ENCODE measurements at places on chromosomes 1 and 21.

DNA sequence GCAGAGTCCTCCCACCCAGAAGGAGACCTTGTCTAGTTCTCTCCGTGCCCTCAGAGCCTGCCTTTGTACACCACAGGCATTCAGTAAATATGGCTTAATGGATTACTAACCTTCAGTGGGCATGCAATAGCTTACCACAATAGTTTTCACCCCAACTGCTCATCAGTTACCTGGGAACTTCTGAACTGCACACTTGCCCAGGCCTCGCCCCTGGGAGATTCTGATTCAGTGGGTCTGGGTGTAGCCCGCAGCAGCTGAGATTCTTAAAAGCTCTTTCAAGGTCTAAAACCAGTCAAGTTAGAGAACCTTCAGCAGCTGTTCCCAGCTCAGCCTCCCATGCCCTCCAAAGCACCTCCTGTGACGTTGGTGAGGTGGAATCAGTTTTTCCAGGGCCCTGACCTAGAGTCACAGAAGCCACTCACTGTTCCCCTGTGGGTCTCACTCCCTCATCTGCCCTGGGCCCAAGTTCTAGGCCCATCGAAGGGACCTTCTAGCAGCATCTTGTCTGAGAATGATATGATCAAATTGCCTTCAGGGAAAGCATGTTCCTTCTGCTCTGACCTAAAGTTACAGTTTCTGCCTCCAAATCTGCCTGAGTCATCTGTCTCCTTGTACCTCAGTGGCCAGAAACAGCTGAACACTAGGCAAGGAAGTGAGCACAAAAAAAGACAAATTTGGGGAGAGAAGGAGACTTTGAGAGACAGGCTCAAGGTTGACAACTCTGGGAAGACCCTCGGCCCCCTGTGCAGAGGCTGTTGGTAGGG lies 10.8 kb downstream of the ASAP3 start:
- DNase-seq, result no peak

GRCh38 chr1:77833521-77834100 lies 54.2 kb downstream of the MIGA1 start:
- no peak for DNase-seq

GRCh38 chr21:45449658-45450422 lies 44.9 kb downstream of the COL18A1 start:
- no peak for DNase-seq

- DNase-seq, result no peak
Observed at GRCh38 chr1:4133297-4133938, 233.3 kb upstream of the C1orf174 start.

GRCh38 chr1:21857142-21857839 lies 45.2 kb downstream of the LDLRAD2 start:
- no peak for DNase-seq

DNA sequence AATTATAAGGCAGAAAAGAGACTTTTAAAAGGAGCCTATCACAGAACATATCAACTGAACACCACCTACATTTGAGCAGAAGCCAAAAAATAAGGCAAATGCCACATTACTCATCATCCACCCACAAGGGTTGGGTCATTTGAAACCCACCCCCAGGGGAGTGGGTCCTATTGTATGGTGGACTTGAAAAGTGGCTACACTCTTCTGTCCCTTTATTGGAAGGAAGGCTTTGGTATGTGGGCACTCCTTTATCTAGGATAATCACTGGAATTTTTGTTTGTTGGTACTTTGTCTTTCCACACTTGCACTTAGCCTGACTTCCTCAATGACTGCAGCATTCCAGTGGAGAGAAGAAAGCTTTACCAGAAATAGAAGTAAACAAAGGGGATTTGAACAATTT lies 157.2 kb upstream of the COL11A1 start:
- DNase-seq, result no peak

DNA sequence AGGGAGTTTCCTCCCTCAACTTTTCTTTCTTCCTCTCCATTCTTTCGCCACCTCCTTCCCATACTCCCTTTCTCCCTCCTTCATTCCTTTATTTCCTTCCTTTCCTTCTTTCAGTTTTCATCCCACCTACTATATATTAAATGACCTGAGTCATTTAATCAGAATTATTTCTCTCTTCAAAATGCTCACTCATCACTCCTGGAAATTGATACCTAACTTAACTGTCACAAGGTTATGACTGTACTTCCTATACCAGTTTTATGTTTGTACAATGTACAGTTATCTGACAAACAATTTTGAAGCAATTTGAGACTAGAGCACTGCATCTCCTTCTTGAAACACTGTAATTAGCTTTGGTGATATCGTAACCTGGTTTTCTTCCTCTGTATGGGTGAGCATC lies 41.4 kb downstream of the NEXN start:
- no peak for DNase-seq

DNA sequence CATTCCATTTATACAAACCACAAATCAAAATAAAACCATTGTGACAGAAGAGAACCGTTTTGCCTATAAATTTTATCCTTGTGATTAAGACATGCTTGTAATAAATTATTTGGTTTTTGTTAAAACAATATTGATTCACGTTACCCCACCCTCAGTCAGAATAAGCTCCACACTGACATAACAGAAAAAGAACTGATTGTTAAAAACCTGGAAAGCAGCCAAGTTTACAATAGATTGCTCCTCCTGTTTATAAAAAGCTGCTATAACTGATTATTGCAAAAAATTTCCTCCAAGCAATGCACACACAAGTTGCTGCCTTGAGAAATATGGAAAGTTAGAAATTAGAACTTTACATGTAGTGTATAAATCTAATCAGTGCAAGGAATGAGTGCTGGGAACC lies 263.5 kb downstream of the SETD4 start:
- no peak for DNase-seq

DNA sequence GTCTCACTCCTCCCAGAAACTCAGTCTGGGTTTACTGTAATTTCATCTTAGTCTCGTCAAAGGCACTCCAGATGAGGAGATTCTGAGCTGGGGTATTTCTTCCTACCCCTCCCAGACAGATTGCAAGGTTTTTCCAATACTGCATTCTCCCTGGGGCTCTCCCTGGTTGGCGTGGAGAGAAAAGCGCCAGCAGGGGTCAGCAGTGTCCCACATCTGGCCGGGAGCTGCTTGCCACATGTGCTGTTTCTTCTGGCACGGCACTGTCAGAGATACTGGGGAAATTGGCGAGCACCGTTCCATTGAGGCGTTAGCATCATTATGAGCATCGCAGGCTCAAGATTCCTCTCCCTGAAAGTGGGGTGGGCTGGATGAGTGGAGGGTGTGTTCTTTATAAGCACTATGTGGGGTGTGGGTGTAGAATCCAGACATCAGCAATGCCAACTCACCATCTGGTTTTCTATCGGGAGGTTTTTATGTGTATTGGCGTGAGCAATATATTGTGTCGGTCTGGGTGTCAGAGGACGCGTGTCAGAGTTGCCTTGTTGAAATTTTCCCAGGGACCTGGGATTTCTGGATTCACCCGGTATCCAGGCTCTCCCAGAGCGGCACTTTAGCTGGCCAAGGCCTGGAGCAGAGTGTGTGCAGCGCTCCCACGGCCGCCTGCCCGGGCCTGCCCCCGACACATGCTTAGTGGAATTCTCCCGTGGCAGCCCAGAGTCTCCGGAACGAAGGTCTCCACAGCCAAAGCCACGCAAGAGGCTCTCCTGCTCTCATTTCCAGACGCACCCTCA lies 8.0 kb upstream of the NAV1 start:
- no peak for DNase-seq

- DNase-seq, result no peak
Observed at GRCh38 chr1:170583186-170583585, 51.2 kb downstream of the GORAB start.

DNA sequence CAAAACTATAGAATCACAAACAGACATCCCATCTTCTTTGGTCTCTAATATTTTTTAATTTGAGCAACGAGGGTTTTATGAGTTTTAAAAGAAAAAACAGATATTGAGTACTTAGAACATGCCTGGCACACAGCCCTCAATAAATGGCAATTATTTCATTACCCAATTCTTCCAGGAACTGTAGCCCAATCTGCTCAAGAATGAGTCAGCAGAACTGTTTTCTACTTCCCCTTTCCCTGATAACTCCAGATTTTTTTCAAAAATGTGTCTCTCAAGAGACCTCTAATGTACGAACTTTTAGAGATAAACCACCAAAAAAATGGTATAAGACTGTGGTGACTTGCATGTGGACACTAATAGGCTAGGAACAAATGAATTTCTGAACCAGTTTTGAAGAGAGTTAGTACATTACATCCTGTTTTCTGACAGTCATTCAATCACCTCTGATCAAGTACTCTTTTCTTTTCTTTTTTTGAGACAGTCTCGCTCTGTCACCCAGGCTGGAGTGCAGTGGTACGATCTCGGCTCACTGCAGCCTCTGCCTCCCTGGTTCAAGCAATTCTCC lies 11.5 kb downstream of the ABL2 start:
- DNase-seq, result no peak

DNA sequence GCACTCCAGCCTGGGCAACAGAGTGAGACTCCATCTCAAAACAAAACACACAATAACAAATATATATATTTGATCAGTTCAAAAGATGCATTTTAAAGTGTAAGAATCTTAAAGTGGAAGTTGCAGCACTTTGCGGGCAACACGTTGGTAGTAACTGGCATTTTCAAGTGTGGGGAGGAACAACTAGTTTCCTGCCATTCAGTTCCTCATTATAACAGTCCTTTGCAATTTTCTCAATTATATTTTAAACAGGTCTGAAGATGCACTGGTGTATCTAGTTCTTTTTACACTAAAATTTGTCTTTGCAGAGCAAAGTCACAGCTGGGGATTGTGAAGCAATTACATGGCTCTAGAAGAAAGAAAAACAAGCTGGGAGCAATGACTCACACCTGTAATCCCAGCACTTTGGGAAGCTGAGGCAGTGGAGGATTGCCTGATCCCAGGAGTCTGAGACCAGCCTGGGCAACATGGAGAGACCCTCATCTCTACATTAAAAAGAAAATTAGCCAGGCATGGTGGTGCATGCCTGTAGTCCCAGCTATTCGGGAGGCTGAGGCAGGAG lies 25.3 kb downstream of the RRAGC start:
- no peak for DNase-seq

DNA sequence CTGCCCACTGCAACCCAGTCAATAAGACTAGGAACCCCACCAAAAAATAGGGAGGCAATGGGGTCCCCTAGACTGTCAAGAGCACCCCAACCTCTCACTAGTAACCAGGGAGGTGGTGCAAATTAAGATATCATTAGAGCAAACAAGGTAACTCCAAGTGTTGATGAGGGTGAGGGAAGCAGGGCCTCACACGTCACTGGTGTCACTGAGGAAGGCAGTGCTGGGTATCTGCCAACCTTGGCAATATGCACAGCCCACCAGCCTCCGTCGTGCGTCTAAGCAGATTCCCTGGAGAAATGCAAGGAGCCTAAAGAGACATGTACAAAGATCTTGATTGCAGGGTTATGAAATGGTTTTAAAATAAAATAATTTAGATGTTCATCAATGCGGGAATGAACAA lies 3.8 kb downstream of the UBASH3A start:
- no peak for DNase-seq

GRCh38 chr1:182845379-182845778 lies 6.2 kb downstream of the DHX9 start:
- no peak for DNase-seq

DNA sequence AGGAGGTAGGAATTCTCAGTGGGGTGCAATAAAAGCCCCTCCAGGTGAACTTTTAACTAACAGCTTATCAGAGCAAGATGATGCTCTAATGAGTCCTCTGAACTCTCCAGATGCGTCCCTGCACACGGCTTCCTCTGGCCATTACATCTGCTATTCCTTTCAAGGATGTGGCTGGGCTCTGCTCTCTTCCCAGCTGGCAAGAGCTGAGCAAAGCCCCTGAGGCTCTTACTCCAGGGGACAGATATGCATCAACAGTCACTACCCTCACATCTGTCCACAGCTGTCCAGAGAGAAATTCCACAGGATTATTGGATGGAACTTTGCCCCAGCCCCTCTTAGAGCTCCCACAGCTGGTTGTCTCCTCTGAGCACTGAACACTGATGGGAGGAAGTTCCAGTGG lies 267.8 kb downstream of the C1orf94 start:
- DNase-seq, result no peak

DNA sequence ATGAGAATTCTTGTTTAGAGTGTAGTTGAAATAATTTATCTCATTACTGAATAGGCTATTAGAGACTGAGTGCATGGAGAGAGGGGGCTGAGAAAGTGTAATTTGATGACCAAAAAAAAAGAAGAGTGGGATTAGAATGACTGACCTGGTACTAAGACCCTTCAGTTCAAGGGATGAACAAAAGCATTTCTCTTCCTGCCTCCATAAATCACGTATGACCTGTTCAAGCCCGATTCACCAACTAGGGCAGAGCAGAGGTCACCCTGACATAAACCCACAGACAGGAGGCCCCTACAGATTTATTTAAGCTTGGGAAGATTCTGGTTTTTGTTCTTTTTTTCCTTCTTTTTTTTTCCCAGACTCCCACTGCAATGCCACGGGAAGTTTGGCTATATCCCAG lies 123.7 kb upstream of the COP1 start:
- no peak for DNase-seq

GRCh38 chr1:37860346-37860666 lies 914 bp upstream of the MTF1 start:
- no peak for DNase-seq

DNA sequence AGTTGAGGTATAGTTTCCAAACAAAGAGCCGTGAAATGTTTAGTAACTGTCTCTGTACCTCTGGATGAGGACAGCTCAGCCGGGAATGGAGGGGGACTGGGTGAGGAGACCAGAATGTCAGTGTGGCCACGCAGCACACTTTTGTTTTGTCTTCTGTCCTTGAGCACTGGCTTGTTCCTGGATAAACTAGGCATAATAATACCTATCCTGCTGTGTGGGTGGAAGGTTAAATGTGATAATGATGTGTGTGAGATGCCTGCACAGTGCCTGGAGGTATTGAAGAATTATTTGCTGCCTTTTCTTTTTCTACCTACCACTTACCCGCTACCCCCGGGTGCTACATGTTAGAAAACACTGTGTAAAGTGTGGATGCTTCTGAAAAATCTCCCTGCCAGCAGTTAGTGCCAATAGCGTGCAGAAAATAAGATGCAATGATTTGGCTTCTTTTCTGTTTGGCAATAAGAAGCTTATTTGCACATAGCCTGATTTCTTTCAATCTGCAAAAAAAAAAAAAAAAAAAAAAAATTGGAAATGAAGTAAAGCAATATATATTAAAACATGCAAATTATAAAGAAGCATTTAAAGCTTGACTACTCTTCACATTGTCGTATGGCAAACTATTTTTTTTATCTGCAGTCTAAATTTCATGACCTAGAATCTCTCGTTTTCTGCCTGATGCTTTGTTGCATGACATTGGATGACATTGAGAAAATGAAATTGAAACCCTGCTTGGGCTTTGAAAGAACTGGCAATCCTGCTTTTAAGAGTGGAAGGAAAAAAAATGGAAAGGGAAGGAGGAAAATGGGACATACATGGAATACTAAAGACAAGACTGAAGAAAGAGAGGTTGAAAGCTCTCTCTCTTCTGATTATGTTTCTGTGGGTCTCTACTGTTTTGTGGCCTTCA lies 89.5 kb downstream of the DISC1 start:
- DNase-seq, result no peak

All from stimulated activated CD8-positive, alpha-beta memory T cell treated with anti-CD3 and anti-CD28 coated beads, Interleukin-15, amount 100 ng/mL, for 4 hours (primary cell).